ENCODE measurements at places on chromosomes 5 and 9.

- DNase-seq, result no peak
Observed at GRCh38 chr5:110738503-110738811, 350 bp upstream of the SLC25A46 start.

DNA sequence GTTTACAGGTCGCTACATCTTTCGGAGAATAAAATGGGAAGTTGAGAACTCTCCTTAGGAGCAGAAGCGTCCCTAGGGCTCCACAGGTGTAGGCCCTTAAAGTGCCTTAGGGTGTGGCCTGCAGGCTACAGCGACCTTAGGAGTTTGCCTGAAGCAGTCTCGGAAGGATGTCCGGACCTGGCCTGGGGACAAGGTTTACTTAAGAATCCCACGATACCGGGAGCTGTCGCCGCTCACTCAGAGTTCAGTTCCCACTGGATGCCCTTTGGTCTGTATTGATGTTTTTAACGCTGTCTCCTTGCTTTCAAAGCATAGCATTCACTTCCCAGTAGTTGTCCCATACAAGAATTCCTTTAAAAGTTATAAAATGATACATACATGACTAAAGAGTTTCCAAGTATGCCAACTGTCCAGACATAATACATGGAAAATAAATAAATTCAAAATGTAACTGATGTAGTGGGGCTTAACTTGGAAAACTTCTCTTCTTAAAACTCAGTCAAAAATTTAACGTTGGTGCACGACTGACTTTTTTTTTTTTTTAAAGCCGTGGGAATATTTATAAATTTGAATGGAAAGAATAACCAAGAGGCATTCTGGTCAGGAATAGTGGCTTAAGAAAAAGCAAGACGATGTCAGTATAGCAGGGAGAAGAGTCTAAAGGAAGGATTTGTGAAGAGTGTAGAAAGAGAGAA, 848 bp downstream of the RAD50 start:
- DNase-seq, result no peak

GRCh38 chr9:104863180-104863883, 64.6 kb downstream of the ABCA1 start:
- DNase-seq, result peak; percentile 65

- DNase-seq, result no peak
Observed at GRCh38 chr5:150444770-150445169, 4.8 kb downstream of the RPS14 start.

DNA sequence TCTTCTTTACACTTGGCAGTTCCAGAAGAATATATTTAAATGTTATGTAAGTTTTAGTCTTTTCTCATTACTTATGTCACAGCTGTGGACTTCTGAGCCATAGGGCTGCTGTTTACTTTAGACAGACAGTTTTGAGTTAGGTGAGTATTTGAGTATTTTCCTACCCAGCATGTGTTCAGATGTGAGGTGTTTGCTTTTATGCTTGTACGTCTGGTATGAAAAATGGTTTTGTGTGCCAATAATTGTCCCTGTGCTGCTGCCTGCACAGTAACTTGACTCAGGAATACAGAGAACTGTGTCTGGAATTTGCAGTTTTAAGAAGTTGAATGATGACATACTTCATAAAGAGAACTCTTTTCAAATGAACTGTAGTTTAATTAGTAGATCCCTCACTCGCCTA, 20.8 kb downstream of the MEGF10 start:
- no peak for DNase-seq

DNA sequence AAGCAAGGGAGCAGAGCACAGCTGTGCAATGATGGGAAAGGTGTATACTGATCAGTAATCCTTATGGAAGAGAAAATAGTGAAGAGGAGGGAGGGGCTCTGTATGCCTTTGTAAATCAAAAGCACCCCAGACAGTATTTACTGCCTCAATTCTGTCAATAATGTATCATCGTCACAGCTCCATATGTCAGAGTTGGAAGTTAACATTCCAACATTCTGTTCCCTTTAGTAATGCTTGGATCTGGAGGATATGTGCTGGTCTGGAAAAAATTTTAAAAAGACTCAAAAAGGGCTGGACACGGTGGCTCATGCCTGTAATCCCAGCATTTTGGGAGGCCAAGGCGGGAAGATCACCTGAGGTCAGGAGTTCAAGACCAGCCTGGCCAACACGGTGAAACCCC, 310.4 kb downstream of the ACTL7B start:
- DNase-seq, result no peak

DNA sequence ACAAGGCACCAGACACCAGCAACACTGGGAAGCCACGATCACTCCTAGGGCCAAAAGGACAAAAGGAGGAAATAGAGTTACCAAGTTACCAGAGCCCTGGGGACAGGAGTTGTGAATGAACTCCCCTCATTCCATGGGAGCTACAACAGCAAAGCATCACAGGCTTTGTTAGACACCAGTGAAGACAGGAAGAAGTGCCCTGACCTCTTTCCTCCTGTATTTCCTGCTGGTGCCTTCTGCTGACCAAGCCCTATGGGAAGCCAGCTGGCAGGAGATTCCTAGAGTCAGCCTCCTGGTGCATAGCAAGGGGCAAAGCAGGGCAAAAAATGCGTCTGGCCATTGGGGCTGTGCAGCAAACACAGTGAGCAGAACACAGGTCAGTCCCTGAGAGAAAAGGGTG, 374.7 kb downstream of the ZSWIM6 start:
- DNase-seq, result no peak

- DNase-seq, result no peak
Observed at GRCh38 chr9:36064448-36065037, 27.8 kb downstream of the RECK start.

- DNase-seq, result no peak
Observed at GRCh38 chr9:133727876-133728441, 10.2 kb downstream of the SARDH start.

GRCh38 chr5:44160369-44160768, 228.9 kb downstream of the FGF10 start:
- DNase-seq, result no peak

DNA sequence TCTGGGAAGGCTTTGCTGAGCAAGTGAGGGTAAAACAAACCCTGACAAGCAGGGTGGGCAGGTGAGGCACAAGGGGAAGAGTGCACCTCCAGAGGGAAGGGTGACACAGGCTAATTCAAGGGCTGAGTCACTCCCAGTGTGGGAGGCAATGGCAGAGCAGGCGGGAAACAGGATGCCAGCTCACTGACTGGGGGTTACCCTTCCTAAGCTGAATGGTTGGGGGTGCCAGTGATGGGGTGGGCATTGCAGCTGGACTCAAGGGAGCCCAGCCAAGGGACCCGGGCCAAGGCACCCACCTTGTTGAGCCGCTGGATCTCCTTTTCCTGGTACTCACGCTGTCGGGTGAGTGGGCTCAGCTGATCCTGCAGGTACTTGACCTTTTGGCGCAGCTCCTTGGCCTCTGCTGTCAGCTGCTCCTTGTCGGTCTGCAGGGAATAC, 18.4 kb downstream of the GPX3 start:
- DNase-seq, result no peak

- no peak for DNase-seq
Observed at GRCh38 chr9:132063281-132063680, 16.4 kb downstream of the MED27 start.

GRCh38 chr5:51977014-51977413, 593.8 kb downstream of the ISL1 start:
- DNase-seq, result no peak

DNA sequence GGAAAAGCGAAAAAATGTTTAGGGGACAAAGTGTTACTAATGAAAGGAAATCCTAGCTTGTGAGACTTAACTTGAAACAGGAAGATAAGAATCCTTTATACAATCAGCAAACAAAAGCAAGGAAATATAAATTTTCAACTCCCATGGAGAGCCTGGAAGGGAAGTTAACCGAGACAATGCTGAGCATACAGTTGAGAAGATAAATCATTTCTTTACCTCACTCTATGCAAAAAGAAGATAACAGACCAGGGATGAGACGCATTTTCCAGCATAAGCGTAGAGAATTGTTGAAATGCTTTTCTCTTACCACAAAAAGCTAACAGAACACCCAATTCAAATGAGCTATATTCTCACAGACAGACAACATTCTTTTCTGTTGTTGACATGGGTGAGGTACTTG, 309.6 kb downstream of the CWC27 start:
- no peak for DNase-seq

- no peak for DNase-seq
Observed at GRCh38 chr5:149348518-149348917, 3.2 kb downstream of the GRPEL2 start.

DNA sequence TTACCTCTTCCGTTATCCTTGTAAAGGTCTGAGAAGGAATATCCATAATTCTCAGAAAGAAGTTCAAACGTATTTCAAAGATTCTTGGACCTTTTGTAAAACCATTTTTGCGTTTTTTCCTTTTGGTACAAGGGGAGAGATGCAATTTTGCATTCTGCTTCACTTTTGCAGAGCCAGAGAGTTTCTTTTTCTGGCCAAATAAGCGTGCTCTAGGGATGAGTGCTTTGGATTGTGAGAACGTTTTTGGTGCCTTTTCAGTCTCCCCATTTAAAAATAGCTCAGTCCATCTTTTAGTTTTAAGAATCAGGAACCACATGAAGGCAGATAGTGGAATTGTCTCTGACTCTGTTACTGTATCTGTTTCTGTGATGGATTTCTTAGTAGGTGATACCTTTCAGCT, 1.5 kb downstream of the ARHGAP26 start:
- DNase-seq, result no peak

DNA sequence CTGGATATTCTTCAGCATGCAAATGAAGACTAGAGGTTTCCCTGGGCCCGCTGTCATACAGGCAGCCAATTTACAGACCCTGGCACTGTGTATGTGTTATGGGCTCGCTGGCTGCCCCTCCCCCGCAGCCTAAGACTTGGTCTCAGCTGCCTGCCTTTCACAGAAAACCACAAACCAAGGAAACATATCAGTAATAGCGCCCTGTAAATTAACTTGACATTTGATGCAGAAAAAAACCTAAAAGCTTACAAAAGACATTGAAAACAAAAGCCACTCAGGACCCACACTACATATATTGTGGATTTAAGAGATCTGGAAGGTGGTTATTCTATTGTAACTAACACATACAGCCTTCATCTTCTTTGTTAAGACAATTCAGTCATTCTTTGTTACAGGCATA, 287.0 kb upstream of the TMEM161B start:
- DNase-seq, result no peak

GRCh38 chr5:27479859-27480258, 441.5 kb upstream of the CDH9 start:
- no peak for DNase-seq

GRCh38 chr5:57258052-57258451, 84.2 kb downstream of the GPBP1 start:
- DNase-seq, result no peak

- no peak for DNase-seq
Observed at GRCh38 chr5:66647146-66647856, 51.1 kb downstream of the MAST4 start.

DNA sequence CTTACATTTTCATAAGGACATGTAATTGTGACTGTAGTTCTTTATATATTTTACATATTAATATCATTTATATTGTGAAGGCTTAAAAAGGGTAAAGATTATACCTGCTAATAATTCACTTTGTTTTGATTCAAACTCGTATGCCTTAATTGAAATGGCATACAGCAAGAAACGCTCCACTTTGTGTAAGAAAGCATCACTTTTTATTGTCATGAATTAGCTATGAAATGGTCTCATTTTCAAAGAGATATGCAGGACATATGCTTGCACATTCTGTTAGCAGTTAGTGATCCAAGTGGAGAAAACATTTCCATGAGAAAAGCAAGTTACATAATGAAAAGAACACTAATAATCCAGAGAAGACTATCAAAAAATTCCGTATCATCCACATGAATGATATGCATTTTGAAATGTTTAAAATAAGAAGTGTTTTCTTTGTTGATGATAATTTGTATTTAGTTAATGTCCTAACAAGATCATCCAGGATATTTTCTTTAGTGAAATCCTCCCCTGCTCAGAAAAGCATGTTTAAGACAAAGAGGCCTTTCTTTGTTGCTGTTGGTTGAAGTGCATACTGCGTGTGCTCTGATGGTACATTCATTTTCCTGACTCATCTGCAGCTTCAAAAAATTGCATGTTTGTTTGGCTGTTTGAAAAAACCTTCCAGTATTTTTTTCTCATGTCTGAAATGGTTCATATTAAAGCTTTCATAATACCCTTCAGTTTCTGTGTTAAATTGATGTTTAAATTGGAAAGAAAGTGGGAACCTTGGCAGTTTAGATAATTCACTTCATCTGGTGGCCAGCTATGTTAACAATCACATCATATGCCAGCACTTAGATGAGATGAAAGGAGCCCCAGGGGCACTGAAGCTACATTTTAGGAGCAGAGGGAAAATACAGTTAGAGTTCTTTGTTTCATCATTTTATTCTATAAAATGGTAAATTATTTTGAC, 242.2 kb downstream of the CSNK1G3 start:
- DNase-seq, result no peak

- DNase-seq, result no peak
Observed at GRCh38 chr9:84163052-84163650, 177.4 kb downstream of the SLC28A3 start.

GRCh38 chr5:122180146-122180712, 50.9 kb downstream of the ZNF474 start:
- no peak for DNase-seq

DNA sequence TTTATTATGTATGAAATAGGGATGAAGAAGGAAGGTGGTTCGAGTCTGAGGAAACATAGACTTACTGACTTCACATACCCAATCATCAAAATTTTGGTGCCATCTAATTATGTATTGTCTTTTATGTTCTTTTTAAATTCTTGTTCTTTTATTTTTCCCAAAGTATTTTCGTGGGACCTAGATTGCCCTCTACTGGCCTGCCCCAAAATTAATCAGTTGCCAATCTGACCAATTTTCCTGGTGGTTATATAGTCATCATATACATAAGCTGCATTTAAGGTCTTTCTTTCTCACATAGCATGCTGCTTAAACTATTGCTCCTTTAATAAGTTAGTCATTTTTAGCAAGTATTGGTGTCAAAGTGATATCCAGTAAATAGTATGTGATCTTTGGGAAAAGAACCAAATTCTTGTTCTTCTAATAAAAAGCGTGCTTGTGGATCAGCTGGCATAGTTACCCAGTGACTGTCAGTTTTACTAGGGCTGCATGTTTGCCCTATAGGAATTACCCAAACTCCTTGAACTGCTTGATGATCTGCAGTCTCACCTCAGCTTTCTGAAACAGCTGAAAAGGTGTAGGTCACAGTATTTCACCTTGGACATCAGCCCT, 223.5 kb downstream of the SH3GL2 start:
- no peak for DNase-seq

- DNase-seq, result no peak
Observed at GRCh38 chr5:68710514-68710913, 383.3 kb upstream of the SLC30A5 start.

GRCh38 chr5:103674739-103675138, 112.2 kb upstream of the NUDT12 start:
- no peak for DNase-seq

Data from GDM1 (cell line).